Ovary (tissue), 10 donors: ENCODE measurements at places on chromosomes 5 and 9. TPM values are rescaled to one million over a fixed set of nuclear protein-coding genes. Genes with fewer than 3 reads are reported as not detected.

TRPM6 gene
- total RNA-seq: 0.12 TPM

CDH18 gene
- total RNA-seq: not detected

OR1Q1 gene
- not detected for total RNA-seq

GCNT4 gene
- total RNA-seq: 1.6 TPM

CER1 gene
- total RNA-seq: not detected

HMMR gene
- 0.24 TPM for total RNA-seq

- DNase-seq: no peak
Observed at GRCh38 chr5:96851312-96852062, 24.8 kb upstream of the ERAP2 start.

- no peak for DNase-seq
Observed at GRCh38 chr5:34673463-34674125, 17.5 kb downstream of the RAI14 start.

DNA sequence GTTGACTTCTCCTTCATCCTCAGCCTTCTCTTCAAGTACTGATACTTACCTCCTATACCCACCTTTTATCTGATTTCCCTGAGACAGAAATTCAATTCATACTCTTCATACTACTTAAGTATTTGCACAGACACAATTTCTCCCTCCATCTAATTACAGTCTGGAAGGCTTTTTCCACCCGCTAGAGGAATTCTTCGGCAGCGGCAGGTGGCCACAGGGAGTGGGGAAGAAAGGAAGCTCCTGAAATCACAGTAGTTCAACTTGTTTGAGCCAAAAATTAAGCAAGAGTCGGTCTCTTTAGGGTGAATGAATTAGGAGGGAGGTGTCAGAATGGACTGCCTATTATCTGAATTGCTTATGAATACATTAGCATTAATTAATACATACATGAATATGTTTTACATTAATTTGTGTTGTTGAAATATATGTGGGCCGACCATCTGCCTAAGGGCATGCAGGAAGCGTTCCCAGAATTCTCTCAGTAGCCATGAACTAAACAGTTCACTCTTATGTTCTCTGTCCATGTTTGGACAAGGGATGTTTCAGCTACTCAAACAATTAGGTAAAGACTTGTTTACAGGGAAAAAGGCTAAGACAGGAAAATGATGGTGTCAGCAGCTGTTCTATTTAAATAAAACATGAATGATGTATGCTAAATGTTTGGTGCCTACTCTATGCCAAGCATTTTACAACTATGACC lies 101.4 kb upstream of the SMARCA2 start:
- no peak for DNase-seq

GRCh38 chr9:20302197-20302596 lies 320.1 kb downstream of the MLLT3 start:
- DNase-seq: no peak

GRCh38 chr5:174482607-174483024 lies 241.8 kb upstream of the MSX2 start:
- DNase-seq: no peak

DNA sequence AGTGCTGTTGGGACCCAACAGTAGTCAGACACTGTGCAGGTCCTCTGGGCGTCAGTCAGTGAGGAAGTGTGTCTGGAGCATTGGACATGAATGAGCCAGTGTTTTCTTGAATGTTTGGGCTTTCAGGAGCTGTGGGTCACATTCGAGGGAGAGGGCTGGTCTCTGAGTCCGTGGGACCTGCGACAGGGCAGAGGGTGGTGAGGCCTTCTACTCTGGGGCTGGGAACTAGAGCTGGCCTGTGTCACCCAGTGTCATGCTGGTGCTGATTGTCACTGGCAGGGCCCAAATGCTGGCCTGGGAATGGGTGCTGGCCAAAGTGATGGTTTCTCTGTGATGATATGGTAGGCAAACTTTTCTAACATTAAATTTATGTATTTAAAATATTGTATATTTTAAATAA lies 10.3 kb downstream of the POLR1E start:
- no peak for DNase-seq

GRCh38 chr9:123500336-123500735 lies 144.3 kb downstream of the CRB2 start:
- no peak for DNase-seq

GRCh38 chr9:95831810-95832209 lies 43.7 kb upstream of the ERCC6L2 start:
- no peak for DNase-seq

- no peak for DNase-seq
Observed at GRCh38 chr5:78112931-78113330, 181.6 kb downstream of the AP3B1 start.

DNA sequence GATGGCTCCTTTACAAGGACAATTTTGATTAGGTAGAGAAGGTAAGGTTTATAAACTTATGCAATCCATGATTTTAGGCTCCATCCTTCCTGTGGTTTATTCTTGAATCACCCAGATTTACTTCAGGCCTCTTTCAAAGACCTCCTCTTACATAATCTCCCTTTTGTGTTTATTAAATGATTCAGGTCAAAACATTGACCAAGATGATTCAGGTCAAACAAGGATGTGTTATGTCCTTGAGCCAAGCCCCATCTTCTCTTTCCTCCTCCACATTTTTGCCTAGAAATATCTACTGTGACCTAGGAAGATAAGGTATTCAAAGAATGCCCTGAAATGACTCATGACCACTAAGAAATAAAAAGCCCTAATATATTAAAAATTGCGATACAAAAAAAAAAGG lies 31.8 kb upstream of the TLR4 start:
- DNase-seq: no peak

GRCh38 chr5:167652690-167653089 lies 638.8 kb upstream of the WWC1 start:
- no peak for DNase-seq

DNA sequence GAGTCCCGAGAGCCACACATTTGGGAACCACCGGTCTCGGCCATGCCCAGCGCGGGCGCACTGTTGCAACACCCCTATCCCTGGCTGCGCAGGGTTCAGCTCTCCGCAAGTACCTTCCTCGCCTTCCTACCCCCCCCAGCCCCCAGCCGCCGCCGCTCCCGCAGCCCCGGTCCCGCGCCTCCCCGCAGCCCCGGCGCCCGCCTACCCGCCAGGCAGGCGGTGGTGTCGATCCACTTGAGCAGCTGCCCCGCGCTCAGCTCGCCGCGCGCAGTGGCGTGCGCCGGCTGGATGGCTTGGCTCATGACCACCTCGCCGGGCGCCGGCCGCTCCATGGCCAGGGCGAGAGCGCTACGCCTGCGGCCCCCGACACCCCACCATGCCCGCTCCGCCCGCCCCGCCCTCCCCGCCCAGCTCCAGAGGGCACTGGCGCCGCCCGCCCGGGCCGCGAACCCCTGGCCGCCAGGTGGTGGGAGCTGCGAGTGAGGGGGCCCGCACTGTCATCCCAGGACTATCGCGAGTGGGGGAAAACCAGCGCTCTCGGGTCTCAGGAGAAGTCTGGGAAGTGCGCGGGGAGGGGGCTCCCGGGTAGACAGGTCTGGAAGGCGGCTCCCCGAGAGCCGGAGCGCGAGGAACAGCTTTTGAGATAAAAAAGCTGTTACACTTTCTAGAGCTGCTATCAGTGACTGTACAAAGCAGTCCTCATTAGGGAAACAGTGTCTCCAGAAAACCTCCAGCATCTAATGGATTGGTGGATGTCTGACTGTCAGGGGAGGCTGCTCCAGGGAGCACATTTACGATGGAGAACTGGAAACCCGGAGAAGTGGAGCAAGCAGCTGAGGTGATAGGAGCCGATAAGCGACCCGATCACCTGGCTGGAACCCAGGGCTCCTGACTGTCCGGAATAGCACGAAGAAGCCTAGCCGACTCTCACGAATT lies at the start of gene ACOT12:
TSS of gene ACOT12 (minus strand) at position 352 of the 936 bp plus-strand sequence. CDS start at position 332, 20 bp downstream.
- peak; percentile 46 for DNase-seq

- DNase-seq: no peak
Observed at GRCh38 chr9:130289711-130290241, 24.2 kb downstream of the HMCN2 start.

DNA sequence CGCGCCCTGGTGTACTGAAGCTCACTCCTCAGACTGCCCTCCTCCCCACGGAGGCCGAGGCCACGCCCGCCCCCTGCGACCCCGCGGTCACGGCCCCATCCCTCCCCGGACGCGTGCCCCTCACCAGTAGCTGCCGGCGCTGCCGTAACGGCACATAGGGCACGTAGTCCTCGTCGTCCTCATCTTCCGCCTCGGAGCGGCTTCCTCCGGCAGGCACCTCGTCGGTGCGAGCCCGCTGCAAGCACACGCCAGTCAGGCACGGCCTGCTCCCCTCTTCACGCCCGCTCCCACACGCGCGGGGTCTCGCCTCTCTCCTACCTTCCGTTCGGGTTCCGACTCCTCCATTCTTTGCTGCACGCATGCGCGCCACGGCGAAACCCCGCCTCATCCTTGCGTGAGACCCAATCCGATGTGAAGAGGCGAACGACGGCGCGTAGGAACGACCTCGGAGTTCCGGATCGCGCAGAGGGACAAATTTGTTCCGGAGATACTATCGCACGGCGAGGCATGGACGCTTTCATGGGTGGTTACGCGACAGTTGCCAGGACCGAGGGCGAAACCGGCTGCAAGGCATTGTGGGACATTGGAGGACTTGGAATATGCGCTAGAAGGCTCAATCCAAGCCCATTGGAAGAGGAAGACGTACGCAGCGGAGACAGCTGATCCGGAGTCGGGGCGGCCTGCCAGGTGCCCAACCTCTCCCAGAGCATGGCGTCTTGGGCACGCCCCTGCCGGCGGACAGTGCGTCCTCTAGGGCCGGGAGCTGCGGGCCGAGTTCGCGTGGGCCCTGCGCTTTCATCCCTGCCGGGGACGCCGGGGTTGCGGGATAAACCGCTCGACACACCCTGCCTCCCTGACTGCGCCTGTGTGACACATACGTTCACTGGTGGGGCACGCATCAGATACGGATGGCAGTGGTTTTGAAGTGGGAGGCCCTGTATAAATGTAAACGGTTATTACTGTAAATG lies at the start of gene DDX41:
TSS of gene DDX41 (minus strand) at position 361 of the 968 bp plus-strand sequence. CDS start at position 345, 16 bp downstream.
- DNase-seq: peak; percentile 98

DNA sequence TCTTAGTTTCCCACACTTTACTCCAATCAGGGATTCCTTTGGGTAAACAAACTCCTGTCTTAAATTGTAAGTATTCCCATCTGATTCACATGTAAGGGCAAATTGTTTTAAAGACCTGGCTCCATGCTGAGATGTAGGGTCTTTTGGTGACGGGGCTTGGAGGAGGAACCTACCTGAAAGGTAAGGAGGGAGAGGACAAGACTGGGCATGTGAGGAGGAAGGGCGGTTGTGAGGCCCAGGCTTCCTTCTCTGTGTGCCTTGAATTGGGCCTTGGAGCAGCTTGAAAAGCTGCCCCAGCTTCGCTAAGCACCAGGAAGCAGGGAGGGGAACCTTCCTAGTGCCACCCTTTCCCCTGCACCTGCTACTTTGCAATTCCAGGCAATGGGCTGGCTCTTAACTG lies 86.8 kb downstream of the C9orf152 start:
- DNase-seq: no peak

GRCh38 chr5:126811515-126812198 lies 34.7 kb downstream of the LMNB1 start:
- no peak for DNase-seq

- DNase-seq: no peak
Observed at GRCh38 chr5:179370490-179371120, 25.3 kb upstream of the ADAMTS2 start.

DNA sequence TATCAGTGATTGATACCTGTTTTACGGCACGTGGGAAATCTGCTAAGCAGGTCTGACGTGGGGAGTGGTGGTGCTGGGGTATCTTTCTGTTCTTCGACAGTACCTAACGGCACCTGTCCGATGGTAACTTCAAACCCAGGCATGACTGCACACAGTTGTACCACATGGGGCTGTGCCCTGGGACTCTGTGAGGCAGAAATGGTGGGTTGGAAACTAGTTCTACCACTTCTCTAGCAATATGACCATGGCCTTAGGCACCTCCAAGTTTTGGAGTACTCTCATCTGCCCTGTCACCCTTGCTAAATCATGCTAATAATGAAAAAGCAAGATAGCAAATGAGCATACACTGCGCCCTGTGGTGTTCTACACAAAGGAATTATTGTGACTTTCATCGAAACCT lies 30.9 kb downstream of the EPB41L4B start:
- DNase-seq: no peak

GRCh38 chr5:5752844-5753243 lies 330.4 kb downstream of the ICE1 start:
- DNase-seq: no peak

DNA sequence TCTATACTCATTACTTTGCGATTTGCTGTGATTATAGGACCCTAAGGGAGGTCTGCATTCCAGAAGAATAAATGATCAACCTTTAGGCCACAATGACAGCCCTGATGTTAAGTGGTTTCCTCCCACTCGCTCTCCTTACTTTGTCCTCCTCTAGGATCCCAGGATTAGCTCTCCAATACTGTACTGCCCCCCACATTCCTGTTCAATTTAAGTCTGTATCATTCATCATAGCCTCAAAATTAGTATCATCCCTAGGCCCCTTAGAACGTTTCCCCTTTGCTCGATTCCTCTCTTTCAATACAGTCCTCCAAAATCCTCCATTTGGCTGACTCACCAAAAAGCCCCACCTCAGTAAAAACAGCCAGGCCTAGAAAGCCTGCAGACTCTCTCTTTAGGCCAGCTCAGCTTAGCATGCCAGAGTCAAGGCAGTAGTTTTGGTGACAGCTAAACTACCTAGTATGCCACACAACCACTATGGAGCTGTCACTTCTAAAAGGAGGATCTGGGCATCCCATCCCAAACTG lies 24.4 kb downstream of the RNF145 start:
- no peak for DNase-seq

DNA sequence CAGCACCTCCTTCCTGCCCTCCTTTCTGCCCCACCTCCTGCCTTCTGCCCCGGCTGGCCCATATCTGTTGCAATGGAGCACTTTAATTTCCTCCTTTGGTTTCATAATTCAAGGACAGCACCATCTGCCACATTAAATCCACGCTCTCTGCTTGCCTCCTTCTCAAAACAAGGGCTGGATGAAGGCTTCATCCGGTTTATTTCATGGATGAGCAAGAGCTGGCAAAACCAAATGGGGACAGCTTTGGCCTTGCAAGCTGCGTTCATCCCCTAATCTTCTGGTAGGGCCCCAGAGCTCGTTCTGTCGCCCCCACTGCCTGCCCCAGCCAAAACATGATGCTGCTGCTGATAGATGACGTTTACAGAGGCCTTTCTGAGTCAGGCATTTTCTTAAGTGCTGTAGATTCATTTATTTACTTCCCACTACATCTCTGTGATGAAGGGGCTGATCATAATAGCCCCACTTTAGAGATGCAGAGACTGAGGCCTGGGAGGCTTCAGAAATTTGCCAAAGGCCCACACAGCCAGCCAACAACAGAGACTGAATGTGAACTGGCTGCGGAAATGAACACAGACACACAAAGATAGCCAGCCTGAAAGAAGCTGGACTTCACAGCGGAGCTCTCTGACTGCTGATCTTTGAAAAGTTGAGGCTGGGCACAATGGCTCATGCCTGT lies 115.6 kb upstream of the CPEB4 start:
- DNase-seq: no peak

GRCh38 chr5:52804387-52804791 lies 16.7 kb downstream of the ITGA1 start:
- no peak for DNase-seq

- no peak for DNase-seq
Observed at GRCh38 chr9:19787672-19788071, 1.2 kb downstream of the SLC24A2 start.

- DNase-seq: peak; percentile 13
Observed at GRCh38 chr9:129309906-129310305, 131.8 kb upstream of the IER5L start.

GRCh38 chr9:127187231-127187956 lies 65.0 kb upstream of the ANGPTL2 start:
- peak; percentile 86 for DNase-seq

- DNase-seq: no peak
Observed at GRCh38 chr5:67063791-67064190, 132.8 kb downstream of the CD180 start.
